ENCODE measurements at places on chromosomes 13 and 19.

DNA sequence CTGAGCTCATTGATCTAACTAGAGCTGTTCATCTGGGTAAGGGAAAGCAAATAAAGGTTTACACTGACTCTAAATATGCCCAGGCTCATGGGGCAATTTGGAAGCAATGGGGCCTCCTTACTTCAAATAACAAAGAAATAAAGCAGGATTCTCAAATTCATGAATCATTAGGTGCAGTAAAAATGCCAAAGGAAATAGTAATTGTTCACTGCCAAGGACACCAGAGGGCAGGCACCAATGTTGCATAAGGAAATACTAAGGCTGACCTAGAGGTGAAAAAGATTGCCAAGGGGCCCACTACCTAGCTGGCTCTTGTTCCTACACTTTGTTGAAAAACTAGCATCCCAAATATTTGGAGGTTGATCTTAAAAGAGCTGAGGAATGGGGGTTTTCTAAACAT, 1686.7 kb upstream of the MIR17HG start:
- no peak for DNase-seq

GRCh38 chr19:14048443-14049153, 13.3 kb downstream of the PALM3 start:
- DNase-seq = peak; percentile 92

GRCh38 chr13:45473627-45474026, 8.9 kb downstream of the COG3 start:
- DNase-seq = no peak

DNA sequence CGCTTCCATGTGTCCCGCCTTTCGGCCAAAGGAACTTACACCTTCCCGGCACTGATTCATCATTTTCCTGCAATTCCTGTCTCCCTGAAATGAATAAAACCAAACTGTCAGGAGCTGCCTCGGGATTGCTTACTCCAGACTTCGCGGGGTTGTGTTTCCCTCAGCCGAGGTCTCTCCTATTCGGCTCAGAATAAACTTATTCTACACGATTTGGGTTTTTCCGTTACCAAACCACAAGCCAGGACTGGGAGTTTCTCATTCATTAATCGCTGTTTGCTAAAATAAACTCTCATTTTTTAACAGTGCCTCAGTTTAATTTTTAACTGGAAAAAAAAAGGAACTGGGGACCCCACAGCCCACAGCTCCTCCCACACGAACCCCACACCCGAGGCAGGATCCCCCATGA, 667 bp downstream of the ZNF878 start:
- no peak for DNase-seq

- no peak for DNase-seq
Measured at GRCh38 chr13:33106656-33107360, 90.6 kb downstream of the KL start.

DNA sequence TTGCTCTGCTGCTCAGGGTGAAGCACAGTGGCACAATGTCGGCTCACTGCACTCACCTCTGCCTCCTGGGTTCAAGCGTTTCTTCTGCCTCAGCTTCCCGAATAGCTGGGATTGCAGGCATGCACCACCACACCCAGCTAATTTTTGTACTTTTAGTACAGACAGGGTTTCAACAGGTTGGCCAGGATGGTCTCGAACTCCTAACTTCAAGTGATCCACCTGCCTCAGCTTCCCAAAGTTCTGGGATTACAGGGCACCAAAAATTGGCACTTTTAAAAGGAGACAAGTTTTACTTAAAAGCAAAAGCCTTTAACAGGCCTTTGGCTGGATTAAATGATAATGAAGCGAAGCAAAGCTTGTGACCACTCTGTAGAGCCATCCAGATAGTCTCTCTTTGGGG, 12.5 kb upstream of the TSHZ3 start:
- DNase-seq = no peak

GRCh38 chr13:40220299-40220935, 446.0 kb downstream of the FOXO1 start:
- DNase-seq = no peak

DNA sequence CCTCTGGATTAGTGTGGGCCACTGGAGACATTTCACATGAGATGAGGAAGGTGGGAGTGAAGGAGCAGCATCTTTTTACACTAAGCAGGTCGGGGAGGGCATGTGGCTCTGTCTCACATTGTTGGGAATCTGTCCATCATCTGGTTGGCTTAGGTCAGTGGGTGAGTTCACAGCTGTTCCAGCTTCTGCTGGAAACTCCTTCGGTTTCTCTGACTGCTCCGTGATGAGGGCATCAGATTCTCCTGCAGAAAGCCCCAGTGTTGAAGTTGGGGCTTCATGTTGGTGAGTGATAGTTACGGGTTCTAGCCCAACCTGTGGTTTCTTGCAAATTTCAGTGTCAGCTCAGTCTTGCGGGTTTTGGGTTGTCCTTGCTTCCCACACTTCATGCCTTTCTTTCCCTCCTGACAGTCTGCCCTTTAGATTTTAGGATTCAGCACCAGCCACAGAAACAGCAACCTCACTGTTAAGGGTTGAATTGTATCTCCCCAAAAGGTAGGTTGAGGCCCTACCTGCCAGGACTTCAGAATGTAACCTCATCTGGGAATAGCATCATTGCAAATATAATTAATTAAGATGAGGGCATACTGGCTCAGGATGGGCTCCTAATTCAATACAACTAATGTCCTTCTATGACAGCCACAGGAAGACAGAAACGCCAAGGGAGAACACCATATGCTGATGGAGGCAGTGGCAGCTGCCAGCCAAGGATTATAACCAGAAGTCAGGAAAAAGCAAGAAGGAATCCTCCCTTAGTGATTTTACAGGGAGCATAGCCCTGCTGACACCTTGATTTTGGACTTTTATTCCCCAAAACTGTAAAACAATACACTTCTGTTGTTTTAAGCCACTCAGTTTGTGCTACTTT, 7.6 kb upstream of the ALOX5AP start:
- no peak for DNase-seq

DNA sequence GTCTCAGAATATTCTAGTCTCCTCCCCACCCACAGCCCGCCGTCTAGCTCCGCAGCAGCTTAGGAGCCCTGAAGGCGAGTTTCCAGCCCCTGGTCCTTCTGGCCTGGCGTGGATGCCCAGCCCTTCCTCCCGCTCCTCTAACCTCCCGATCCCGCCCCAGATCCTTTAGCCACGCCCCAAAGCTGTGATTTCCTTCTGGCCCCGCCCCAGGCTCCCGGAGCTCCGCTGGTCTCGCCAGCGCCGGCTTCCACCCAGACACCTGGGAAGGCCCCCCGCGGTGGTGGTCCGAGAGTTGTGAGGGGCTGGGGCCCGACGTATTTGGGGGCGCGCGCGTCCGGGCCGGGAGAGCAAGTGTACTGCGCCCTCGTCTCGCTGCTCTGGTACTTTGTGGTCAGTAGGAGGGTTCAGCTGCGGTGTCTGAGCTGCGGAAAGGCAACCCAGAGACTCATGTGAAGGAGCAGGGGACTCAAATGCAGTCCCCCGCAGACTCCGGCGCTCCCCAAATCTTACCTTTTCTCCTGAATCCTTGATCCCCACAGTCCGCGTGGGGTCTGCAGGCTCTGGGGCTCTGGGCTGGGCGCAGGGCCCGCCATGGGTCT, at the start of gene CGB7:
TSS of gene CGB7 (minus strand) at position 114 of the 599 bp plus-strand sequence. CDS start 2,374 bp downstream, outside the sequence.
- DNase-seq = peak; percentile 72

GRCh38 chr19:48619692-48620585, 633 bp downstream of the SPHK2 start:
- no peak for DNase-seq

GRCh38 chr19:55442372-55442961, 633 bp downstream of the SHISA7 start:
- no peak for DNase-seq

DNA sequence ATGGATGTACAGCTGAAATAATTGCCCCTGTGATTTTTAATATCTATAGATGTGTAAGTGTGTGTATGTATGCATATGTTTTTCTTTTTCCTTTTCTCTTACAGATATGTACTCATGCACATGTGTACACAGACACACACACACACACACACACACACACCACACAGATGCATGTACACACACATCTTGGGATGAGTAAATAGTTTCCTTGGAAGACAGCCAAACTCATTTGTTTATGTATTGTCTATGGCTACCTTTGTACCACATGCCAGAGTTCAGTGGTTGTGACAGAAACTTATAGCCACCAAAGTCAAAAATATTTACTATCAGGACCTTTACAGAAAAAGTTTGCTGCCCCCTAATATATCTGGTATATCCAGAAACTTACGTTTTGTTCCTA, 192.6 kb downstream of the MAB21L1 start:
- DNase-seq = no peak

DNA sequence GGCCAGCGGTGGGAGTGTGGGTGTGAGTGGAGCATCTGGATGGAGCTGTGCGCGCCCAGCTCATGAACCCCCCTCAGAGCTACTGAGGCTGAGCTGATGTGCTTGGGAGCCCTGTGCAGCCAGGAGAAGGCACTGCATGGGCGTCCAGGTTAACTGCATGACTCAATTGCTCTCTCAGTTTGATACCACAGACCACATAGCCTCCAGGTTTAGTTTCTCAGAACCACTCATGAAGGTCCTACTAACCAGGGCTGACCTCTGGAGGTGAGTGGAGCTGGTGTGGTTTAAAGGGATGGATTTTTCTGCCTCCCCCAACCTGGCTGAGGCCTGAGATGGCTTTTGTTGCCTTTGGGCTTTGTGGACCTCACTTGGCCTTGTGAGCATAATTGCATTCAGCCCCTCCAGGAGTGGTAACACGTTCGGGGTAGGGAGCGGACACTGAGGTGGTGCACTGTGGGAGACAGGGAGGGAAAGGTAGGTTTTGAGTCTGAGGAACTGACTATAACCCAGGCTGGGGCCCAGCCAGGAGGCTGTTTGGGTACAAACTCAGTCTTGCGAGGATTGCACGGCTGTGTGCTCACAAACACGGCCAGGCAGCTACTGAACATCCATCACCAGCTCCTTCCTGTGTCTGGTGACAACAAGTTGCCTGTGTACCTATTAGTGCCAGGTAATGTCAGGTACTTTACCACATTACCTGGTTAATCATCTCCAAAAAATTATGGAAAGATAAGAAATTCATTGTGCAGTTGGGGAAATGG, 97.5 kb downstream of the RGCC start:
- no peak for DNase-seq

GRCh38 chr19:54133312-54133956, 4.1 kb upstream of the CNOT3 start:
- DNase-seq = no peak

Data from activated CD8-positive, alpha-beta memory T cell treated with anti-CD3 and anti-CD28 coated beads for 24 hours (primary cell).